ENCODE measurements at places on chromosomes 11 and 22.

DNA sequence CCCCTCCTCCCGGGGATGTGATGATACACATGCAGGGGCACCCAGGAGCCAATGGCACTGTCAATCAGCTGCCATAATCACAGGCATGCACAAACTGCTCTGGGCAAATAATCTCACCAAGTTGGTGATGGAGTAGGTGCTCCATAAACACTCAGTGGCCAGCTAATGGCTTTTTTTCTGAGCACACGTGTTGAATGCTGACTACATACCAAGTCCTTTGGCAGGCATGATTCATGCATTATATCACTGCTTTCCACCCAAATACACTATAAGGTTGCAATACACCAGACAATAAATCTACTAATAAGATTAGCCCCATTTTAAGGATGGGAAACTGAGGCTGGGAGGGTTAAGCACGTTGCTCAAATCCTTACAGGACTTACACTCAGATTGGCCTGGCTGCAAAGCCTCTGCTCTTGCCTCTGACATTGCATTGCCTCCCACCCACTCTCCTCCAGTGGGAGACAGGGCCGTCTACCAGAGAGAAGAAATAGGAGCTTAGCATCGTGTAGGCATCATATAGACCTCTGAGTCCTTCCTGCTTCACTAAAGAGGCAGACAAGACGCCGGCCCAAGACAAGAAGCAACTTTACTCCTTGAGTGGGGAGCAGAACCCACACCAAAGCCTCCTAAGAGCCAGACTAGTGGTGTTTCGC, 32.7 kb upstream of the ACCSL start:
- DNase-seq: no peak

DNA sequence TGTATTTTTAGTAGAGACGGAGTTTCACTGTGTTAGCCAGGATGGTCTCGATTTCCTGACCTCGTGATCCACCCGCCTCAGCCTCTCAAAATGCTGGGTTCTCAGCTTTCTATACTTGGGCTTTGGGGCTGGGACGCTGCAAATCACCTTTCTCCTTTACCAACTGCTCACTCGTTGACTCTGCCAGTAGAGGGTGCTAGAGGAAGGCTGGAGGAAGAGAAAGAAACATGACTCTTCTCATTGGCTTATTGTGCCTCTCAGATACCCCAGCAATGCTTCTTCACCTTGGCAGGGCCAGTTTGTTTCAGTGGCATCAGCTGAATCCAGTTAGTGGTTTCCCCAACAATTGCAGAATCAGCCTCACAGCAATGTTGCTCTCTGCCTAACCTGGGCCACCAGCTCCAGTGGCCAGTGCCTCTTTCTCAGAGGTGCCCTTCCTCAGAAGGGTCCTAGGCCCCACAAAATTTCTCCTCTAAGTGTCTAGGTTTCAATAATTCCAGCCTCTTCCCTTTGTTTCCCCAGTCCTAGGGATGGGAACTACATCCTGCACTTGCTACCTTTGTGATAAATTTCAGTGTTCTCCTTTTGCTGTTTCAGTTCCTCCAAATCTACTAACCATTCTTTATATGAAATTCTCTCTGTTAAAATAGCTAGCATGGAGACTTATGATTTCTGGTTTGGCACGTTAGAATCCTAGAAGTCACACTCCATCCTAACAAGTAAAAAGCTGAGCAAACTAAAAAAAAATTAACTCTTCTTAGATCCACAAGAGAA, 71.5 kb upstream of the VSTM5 start:
- DNase-seq: peak; percentile 53

DNA sequence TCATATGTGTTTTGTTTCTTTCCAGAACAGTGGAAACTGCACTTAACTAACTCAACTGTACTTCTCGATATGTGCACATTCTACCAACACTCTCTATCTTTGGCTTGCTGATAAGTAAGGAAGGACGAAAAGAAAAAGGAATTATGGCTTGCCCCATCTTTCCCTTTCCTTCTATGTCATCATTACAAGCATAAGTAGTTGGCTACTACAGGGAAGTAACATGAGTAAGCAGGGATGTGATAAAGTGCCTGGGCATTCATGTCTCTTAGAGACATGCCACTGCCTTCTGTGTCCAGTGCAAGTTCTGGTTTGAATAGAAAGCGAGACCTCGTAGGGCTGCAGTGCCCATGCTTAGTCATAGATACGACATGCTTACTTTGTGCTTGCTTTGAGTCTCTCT, 342.5 kb downstream of the ETS1 start:
- no peak for DNase-seq

DNA sequence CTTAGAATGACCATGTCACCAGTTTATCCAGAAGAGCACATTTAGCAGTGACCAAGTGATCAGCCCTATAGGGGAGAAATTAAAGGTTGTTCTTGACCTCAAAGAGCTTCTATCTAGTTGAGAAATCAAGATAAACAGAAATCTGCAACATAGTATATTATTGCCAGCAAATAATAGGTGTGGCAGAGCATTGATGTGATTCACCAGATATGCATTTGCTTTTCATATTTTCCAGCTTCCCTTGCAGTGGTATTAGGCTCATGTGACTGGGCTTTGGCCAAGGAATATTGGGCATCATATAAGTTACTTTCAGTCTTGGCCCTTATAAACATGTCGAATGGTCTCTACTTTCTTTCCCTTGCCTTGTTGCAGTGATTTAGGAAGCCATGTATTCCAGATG, 34.5 kb downstream of the COMMD9 start:
- no peak for DNase-seq

GRCh38 chr11:92361551-92361950, 136.9 kb downstream of the FAT3 start:
- no peak for DNase-seq

DNA sequence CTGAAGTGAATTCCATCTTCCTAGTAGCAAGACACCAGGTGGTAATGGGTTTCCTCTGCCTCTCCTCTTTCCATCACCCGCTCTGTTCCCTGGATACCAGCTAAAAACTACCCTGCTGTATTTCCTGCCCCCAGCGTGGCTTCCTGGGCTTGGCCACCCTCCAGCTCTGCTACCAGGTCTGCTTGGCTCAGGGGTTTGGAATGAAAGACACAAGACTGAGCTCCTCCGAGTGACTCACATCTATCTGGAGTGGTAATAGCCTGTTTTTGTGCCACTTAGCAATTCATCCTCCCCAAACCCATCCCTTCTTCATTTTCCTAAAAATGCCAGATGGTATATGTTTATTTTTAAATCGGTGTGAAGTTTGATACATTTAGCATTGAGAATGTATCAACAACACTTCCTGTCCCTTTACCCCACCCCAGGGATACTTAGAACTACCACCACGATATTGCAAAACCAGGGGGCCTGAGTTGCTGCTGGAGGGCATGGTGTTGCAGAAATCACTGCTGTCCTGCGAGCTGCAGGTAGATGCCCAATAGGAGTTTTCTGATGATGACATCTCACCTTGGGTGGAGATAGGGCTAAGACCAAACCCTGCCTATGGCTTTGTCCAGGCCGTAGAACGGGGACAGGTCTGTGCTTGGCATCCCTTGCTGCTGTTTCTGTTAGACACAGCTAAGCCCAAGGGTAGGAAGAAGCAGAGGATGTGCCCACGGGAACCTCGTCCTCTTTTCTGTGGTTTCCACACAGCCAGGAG, 7.5 kb upstream of the MICAL3 start:
- DNase-seq: no peak

DNA sequence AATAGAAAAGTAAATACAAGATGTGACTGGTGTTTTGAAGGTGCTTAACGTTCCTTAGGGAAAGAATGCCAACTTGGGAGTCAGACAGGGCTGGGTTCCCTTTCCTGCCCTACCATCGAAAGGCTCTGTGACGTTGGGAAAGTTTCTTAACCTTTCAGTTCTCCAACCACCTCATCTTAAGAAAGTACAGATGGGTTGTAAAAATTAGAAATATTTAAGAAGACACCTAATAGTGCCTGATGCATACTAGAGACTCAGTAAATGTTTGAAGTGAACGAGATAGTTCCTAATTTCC, 1.1 kb downstream of the GTPBP1 start:
- DNase-seq: no peak

Data from hematopoietic multipotent progenitor cell treated with erythropoietin and hydrocortisone succinate and interleukin-3 and kit ligand, for 15 days (in vitro differentiated cells).